Pancreas (tissue), 10 donors: ENCODE measurements at places on chromosomes 6 and 20. TPM values are rescaled to one million over a fixed set of nuclear protein-coding genes. Genes with fewer than 3 reads are reported as not detected.

The PXDC1 gene
- total RNA-seq, result 18.4 TPM

The LRRC73 gene
- total RNA-seq, result 0.87 TPM

The CD40 gene
- 17.3 TPM for total RNA-seq

The RSPO4 gene
- total RNA-seq, result 0.09 TPM

The PACRG gene
- total RNA-seq, result 2.5 TPM

The NOX3 gene
- total RNA-seq, result not detected

The SYTL3 gene
- total RNA-seq, result 0.95 TPM

The OR12D3 gene
- total RNA-seq, result not detected

The RAE1 gene
- total RNA-seq, result 11.4 TPM

The VIP gene
- total RNA-seq, result not detected

The GNRH2 gene
- not detected for total RNA-seq

The SPATS1 gene
- total RNA-seq, result not detected

The GTF3C6 gene
- total RNA-seq, result 35.2 TPM

The CCN6 gene
- not detected for total RNA-seq

The SNX5 gene
- total RNA-seq, result 28.1 TPM

The COL11A2 gene
- 0.35 TPM for total RNA-seq

The FYN gene
- 6.4 TPM for total RNA-seq

The BAG2 gene
- total RNA-seq, result 1.6 TPM

The POFUT1 gene
- total RNA-seq, result 15.2 TPM

The WFDC2 gene
- total RNA-seq, result 5.3 TPM
